ENCODE measurements at places on chromosomes 7 and 10.

- DNase-seq = no peak
Observed at GRCh38 chr10:84519235-84519634, 190.8 kb downstream of the CCSER2 start.

- no peak for DNase-seq
Observed at GRCh38 chr10:104581884-104582601, 59.0 kb upstream of the SORCS3 start.

DNA sequence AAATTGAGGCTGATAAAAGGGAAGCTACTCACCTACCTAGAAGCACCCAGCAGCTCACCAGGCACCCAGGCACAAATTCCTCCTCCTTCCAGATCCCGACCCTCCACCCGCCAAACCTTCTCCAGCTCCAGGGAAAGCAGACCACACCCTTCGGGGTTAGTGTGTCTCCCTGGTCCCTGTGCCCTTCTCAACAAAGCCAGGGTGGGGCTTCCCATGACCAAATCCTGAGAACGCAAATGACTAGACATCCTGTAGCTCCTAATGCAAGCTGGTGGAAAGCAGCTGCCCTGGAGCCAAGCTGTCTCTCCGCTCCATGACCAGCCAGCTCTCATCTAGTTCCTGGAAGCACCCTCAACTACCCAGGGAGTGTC is 4.4 kb downstream of the TBX20 start:
- DNase-seq = no peak

DNA sequence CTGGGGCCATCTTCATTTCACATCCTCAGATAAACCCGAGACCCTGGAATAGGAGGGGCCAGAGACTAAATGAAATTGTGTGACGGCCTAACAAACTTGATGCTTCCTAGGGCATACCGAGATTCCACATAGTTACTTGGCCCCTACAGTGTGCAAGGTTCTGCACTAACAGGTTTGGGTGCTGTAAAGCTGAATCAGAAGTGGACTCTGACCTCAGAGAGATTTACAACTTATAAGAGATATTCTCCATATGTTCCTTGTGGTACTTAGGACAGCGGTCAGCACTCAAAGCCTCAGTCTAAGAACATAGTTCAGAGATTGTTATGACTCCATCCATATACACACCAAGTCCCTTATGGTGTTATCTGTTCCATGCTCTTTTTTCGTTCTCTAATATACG is 55.1 kb upstream of the FHIP2A start:
- DNase-seq = no peak

GRCh38 chr10:95353123-95353522 is 62.3 kb upstream of the PDLIM1 start:
- no peak for DNase-seq

GRCh38 chr10:88999625-89000024 is 9.0 kb downstream of the FAS start:
- no peak for DNase-seq

DNA sequence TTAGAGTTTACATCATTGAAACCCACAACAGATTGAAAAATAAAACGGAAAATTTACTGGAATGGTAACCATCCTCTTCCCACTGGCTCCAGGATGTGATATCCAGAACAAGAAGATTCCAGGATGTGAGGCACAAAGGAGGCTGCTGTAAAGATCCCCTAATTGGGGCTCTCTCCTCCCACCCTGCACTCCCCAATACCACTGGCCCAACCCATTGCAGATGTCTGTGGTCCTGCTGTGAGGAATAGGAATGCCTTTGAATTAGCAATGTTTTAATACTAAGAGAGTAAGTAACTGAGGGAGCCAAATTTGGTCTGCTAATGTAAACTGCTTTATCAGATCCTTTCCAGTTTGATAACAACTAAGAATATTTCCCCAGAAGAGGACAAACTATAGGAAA is 225.9 kb upstream of the INHBA start:
- no peak for DNase-seq
